ENCODE measurements at places on chromosomes 6 and 20.

DNA sequence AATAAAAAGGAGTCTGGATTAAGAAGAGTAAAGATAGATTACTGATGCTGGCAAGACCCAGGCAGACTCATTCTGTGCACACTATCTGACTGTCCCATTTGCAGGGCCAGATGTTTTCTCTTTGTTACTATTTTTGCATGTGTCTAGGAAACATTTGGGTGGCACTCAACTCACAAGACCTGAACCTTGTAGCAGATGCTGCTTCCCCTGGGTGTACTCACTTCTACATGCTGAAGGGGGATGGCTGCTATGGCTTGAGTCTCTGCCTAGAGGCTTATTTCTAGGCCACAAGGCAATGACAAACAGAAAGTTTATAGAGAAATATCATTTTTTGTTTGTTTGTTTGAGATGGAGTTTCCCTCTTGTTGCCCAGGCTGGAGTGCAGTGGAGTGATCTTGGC, 351.4 kb downstream of the FOXA2 start:
- DNase-seq, result no peak

- no peak for DNase-seq
Measured at GRCh38 chr6:124775121-124775520, 187.1 kb upstream of the RNF217 start.

DNA sequence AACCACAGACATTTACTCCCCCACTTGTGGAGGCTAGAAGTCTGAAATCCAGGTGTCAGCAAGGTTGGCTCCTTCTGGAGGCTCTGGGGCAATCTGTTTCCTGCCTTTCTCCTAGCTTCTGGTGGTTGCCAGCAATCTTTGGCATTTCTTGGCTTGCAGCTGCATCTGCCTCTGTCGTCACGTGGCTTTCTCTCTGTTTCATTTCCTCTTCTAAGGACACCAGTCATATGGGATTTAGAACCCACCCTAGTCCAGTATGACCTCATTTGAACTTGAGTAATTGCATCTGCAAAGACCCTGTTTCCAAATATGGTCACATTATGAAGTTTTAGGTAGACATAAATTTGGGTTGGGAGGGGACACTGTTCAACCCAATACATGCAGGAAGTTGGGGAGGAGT, 56.2 kb upstream of the EPB41L1 start:
- DNase-seq, result peak; percentile 34

DNA sequence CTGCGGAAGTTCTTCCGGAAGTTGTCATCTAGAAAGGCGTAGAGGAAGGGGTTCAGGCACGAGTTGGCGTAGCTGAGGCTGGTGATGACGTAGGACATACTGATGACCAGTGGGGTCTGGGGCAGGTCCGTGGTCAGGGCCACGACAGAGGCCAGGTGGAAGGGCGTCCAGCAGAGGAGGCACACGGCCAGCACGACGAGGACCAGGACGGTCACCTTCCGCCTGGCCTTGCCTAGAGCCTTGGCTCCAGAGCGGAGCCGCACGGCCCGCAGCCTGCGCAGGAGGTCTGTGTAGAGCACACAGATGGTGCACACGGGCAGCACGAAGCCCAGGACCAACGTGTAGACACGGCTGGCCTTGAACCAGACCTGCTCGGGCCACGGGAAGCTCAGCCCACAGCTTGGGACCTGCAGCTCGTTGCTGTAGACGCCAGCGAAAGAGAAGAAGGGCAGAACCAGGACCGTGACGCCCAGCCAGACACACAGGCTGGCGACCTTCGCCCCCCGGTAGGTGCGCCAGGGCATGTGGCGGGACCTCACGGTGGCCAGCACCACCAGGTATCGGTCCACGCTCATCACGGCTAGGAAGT, 1.4 kb downstream of the NPBWR2 start:
- no peak for DNase-seq

- DNase-seq, result no peak
Measured at GRCh38 chr20:36823121-36823520, 49.6 kb upstream of the DSN1 start.

DNA sequence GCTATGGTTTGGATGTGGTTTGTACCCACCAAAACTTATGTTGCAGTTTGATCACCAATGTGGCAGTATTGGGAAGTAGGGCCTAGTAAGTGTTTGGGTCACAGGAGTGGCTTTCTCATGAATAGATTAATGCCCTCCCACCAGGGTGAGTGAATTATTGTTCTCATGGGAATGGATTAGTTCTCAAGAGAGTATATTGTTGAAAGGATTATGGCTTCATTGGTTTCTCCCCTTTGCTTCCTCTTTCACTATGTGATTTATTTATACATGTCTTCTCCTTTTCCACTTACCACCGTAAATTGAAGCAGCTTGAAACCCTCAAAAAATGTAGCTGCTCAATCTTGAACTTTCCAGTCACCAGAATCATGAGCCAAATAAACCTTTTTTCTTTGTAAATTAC, 10.8 kb downstream of the UFL1 start:
- no peak for DNase-seq

- DNase-seq, result no peak
Measured at GRCh38 chr20:59603176-59603575, 1.2 kb upstream of the PHACTR3 start.

DNA sequence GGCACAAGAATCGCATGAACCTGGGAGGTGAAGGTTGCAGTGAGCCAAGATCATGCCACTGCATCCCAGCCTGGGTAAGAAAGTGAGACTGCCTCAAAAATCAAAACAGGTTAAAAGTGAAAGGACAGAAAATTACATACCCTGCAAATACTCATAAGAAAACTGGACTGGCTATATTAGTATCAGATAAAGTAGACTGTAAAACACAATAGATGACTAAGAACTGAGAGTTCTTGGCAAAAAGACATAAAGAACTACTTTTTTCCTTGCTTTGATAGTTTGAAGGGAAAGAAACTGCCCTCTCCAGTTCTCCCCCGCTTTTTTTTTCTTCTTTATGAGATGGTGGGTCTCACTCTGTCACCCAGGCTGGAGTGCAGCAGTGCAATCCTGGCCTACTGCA, 17.0 kb downstream of the SNX3 start:
- no peak for DNase-seq

- no peak for DNase-seq
Measured at GRCh38 chr6:156657296-156657695, 119.9 kb upstream of the ARID1B start.

- DNase-seq, result no peak
Measured at GRCh38 chr20:25223179-25223661, 24.7 kb upstream of the PYGB start.

All from CD8-positive, alpha-beta T cell (primary cell).